Fibroblast of the aortic adventitia (primary cell): ENCODE measurements at places on chromosomes 6 and 20. TPM values are rescaled to one million over a fixed set of nuclear protein-coding genes. Genes with fewer than 3 reads are reported as not detected.

- DNase-seq: no peak
Measured at GRCh38 chr20:57308451-57309271, 20.9 kb upstream of the SPO11 start.

DNA sequence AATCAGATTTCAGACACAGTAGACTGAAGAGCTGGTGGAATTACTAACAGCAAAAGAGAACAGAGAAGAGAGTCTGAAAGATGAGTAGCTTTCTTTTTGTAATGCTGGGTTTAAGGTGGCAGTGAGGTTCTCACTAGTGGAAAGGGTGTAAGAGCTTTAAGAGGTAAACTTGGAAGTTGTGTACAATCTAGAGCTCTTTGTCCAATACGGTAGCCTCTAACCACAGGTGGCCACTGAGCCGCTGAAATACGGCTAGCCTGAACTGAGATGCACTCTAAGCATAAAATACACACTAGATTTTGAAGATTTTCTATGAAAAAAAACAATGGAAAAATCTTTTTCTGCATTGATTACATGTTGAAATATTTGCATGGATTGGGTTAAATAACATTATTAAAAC is 4.0 kb downstream of the ELOVL2 start:
- no peak for DNase-seq

- DNase-seq: no peak
Measured at GRCh38 chr6:446418-447366, 55.1 kb downstream of the IRF4 start.

DNA sequence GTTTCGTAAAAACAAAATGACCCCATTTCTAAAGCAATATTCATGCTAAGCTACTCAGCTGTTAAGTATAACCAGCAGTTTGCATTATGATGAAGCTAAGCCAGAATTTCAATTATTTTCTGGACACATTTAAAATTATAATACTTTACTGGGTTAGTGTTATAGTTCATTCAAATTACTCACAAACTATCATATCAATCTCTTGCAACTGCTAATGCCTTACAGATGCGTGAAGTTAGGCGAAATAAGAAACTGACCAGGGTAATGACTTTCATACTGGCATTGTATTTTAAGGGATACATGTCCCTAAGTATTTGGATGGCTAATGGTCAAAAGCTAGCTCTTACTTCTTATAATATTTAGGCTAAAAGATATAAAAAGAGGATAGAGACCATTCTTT is 249.6 kb downstream of the TSHZ2 start:
- no peak for DNase-seq

- DNase-seq: no peak
Measured at GRCh38 chr6:64497634-64498033, 862.0 kb downstream of the PHF3 start.

GRCh38 chr20:23273776-23274175 is 76.8 kb upstream of the NXT1 start:
- no peak for DNase-seq

The PDE10A gene
- total RNA-seq: 6.1 and 12.7 TPM in 2 replicates

The PGM3 gene
- 30.9 and 87.8 TPM in 2 replicates for total RNA-seq

GRCh38 chr6:54784011-54784410 is 62.6 kb upstream of the FAM83B start:
- DNase-seq: no peak

The WRNIP1 gene
- total RNA-seq: 25.8 and 29.4 TPM in 2 replicates

DNA sequence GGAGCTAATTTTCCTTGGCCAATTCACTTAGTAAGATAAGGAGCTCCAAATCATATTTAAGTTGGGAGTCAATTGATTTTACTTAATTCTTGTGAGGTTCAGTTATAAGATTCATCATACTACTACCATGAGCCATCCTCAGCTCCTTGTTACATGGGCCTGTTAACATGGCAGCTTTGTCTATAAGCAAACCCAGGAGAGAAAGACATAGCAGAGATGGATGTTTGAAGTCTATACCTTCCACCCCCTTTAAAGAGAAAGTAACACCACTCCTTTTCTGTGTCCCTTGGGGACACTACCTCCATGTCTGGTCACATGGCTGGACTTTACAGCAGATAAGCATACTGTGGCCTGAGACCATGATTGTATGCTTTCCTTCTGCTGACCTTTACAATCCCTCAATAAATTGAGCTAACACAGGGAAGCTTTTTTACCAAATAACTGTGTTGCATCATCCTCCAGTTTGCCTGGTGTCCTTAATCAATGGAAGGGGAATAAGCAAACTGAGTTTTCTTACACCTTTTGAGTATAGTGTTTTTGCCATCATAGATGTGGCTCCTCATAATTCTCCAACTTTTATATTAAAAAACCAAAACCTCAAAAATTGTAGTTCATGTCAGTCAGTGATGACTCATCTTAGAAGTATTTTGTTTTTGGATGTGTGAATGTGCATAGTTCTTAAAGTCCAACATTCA is 9.8 kb upstream of the ZNFX1 start:
- DNase-seq: peak; percentile 86

DNA sequence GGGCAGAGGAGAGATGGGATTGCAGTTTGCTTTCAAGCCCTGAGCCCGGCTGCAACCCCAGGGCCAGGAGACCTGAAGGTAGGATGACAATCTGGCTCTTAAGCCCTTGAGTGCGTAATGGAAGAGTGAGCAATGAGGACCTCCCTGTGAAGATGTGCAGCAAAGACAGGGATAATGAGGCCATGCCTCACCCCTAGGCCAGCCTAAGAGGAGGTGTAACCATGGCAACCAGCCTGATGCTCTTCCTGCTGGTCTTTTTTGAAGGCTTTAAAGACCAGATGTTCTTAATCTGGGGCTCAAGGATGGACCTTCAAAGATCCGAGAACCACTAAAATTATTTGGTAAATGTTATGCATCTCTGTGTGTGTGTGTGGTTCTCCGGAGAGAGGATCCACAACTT is 8.2 kb downstream of the ARHGAP40 start:
- DNase-seq: no peak

The DCDC2 gene
- not detected in 2 replicates for total RNA-seq
